ENCODE measurements at places on chromosomes 2 and 18.

GRCh38 chr18:39938676-39939608 is 2016.1 kb upstream of the PIK3C3 start:
- DNase-seq, result no peak

DNA sequence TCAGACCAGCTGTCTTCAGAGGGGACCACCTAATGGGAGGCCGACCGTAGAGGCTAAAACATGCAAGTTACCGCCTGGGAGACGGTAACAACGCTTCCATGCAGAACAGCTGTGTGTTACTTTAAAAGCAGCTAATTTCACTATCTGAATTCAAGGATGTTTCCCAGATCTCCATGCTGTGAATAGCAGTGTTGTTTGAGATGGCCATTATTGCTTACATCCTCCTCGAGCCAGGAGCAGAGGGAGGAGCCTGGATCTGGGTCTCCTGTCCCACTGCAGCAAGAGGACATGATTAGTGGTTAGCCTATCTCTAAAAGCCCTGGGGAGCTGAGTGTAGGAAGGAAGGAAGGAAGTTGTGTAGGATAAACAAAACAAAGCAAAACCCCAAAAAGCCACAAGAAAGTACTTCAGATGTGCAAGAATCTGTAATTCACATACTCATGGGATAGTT is 50.9 kb downstream of the ACTR2 start:
- DNase-seq, result no peak

GRCh38 chr2:239919774-239920692 is 105.1 kb downstream of the NDUFA10 start:
- DNase-seq, result no peak

GRCh38 chr2:84451579-84451978 is 7.5 kb downstream of the SUCLG1 start:
- DNase-seq, result no peak

DNA sequence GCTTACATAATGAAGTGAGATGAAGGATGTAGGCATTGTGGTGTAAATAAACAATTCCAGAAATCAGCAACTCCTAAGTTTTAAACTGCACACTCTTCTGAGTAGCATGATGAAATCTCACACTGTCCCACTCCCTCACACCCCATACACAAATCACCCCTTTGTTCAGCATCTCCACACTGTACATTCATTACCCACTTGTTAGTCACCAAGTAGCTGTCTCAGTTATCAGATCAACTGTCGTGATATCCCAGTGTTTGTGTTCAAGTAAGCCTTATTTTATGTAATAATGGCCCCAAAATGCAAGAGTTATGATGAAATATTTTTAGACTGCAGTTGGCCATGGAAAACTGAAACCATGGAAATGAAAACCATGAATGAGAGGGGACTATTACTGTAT is 135.7 kb downstream of the GRB14 start:
- no peak for DNase-seq

- peak; percentile 88 for DNase-seq
These were observed 112.3 kb downstream of the TNS1 start for GRCh38 chr2:217890445-217890844.

DNA sequence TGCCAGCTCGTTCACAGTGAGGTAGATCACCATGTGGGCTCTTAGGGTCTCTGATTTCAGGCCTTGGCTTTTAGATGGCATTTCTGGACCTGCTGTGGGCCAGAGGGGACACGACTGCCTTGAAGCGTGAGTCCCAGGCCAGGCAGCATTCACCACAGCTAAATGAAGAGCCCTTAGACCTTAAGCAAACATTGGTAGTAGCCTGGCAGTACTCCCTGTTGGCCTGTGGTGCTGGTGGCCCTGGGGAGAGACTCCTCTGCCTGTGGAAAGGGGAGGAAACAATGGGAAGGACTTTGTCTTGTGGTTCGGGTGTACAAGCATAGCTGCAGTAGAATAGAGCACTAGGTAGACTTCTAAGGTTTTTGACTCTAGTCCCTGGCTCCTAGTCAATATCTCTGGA is 456.0 kb upstream of the DCC start:
- no peak for DNase-seq

DNA sequence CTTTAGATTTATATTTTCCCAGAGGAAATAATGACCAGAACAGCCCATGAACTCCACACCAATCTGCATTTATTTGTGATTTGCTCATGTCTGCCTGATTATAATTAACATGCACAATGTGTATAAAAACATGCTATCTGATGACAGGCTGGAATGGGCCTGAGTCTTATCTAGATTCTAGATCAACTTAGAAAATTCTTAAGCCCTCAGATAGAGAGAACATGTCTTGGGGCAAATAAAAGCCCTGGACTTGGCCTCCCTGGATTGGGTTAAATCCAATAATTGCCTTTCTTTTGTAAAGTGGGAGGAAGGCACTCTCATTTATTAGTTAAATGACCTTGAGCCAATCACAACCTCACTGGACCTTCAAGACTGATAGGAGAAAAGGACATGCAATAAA is 61.8 kb downstream of the EVA1A start:
- no peak for DNase-seq

- DNase-seq, result no peak
These were observed 38.4 kb downstream of the ZAP70 start for GRCh38 chr2:97751752-97752151.

Data from ACHN (cell line).